ENCODE measurements at places on chromosomes 1 and 21.

DNA sequence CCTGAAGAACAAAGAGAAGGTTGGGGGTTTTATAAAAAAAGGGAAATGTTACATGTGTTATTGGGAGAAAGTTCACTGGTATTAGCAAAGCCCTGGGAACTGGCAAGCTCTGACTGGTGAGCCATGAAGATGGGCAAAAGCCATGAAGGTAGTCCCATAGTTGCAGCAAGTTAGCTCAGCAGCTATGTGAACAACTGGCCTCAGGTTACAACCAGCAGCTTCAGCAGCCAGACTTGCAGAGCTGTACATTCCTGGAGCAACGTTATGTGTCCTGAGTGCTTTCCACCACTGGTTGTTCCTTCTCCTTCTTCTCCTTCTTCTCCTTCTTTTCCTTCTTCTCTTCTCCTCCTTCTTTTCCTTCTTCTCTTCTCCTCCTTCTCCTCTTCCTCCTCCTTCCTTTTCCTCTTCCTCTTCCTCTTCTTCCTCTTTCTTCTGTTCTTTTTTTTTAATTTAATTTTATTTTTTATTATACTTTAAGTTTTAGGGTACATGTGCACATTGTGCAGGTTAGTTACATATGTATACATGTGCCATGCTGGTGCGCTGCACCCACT lies 56.1 kb upstream of the TLR5 start:
- DNase-seq = no peak

GRCh38 chr1:225855503-225856300 lies 26.5 kb downstream of the TMEM63A start:
- DNase-seq = no peak

DNA sequence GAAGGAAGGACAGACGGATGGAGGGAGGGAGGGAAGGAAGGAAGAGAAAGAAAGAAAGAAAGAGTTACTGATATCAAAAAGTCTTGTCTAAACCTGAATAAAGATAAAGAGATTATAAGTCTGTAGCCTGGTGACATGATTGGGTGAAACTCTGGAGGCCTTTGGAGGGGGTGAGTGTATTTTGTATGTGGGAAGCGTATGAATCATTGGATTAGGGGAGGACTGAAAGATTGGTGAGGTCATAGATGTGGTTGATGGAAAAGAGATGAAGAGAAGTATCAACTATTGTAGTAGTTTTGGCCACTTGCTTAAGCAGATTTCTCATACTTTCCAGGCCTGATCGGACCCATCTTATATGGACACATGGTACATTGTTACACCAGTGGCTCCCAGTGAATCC lies 11.5 kb upstream of the KCNJ6 start:
- no peak for DNase-seq

DNA sequence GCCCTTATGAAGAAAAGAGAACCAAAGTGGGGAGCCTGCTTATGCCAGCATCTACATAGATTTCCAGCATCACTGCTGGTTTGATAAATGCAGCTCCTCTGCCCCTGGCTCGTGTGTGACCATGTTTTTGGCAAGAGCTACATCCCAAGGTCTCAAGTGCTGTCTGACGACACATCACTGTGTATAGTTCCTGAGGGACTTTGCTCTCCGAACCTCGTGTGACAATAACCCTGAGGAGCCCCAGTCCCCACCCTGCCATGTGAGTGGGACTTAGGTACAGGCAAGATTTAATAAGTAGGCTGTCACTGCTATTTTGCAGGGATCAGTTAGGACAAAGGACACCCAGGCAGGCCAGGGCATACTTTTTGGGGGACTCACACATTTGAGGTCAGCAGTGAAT lies 28.8 kb upstream of the RERE start:
- DNase-seq = no peak

- DNase-seq = no peak
Observed at GRCh38 chr1:65476327-65476726, 55.9 kb downstream of the LEPR start.

- peak; percentile 48 for DNase-seq
Observed at GRCh38 chr1:174795806-174796205, 203.9 kb upstream of the CACYBP start.

DNA sequence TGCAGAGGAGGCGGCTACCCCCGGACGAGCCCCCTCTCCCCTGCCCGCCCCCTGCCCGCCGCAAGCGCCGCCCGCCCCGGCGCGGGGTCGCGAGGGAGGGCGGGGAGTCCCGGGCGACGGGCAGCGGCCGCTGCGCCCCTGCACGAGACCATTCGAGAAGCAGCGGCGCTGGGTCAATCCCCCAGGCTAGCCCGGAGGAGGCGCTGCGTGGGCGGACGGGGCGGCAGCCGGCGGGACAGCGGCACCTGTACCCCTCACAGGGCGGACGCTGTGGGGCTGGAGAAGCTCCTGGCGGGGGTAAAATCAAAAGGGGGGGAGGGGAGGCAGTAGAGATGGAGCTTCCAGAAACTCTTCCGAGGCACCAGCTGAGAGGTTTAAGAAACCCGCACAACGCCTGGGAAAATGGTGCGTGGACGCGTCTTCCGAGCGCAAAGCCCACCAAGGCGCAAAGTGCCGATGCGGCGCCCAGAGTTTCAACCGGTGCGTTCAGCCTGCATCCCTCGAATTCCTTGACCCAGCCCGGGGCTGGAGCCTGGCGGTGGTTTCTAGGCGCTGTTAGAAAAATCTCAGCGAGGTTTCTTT lies at the start of gene PLPPR5:
Gene PLPPR5 (minus strand): TSS at position 1 of the 582 bp plus-strand sequence. CDS start 190 bp downstream, outside the sequence.
- DNase-seq = no peak

DNA sequence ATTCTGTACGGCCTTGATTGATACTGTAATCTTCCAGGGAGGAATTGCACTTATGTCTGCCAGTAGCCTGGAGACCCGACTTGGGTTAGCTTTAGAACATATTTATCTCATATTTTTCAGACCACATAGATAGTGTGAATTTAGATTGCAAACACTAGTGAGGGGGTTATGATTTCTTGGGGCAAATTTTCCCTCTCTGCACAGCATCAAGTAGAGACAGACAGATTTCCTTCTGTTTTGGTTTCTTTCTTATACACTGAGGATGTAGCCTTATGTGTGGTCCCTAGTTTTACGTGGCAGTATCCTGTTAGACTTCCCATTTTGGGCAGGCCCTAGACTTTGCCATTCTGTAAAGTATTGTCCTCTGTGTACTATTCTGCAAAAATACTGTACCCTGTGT lies 29.0 kb downstream of the SOAT1 start:
- no peak for DNase-seq

GRCh38 chr1:15279576-15280230 lies 32.7 kb downstream of the FHAD1 start:
- DNase-seq = no peak

- no peak for DNase-seq
Observed at GRCh38 chr1:87591492-87591891, 262.8 kb downstream of the LMO4 start.

DNA sequence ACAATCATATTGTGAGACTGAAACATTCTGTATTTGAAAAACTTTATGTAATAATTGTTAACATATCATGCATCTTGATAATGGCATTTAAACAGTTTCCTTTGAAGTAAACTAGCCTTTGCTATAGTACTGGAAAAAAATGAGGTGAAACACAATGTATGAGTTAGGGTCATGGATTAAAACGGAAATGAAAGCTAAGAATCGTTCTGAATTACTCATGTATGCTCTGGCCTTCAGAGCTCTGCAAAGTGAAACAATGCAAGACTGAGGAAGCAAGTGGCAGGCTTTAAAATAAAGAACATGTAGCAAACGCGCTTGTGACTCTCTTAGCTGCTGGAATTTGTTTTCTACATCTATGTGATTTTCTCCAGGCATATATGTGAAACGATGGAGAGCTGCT lies 317.1 kb downstream of the DPYD start:
- peak; percentile 65 for DNase-seq

DNA sequence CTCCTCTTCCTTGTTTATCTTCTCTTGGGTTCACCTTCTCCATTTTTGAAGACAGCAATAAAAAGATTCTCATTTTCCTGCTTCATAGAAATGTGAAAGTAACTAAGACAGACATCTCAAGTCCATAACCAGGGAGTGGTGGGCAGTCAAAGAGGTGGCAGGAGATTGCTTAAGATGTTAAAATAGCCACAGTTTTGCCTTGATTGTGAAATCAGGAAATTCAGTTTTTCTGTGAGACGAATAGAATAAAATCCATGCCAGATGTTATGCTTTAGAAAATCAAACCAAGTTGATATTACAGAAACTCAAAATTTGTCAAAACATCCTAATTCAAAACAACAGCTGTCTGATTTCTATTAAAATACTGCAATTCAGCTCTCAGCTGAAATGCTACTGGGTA lies 57.2 kb downstream of the TNN start:
- DNase-seq = no peak

GRCh38 chr21:38830671-38831525 lies 25.2 kb downstream of the ETS2 start:
- DNase-seq = no peak

GRCh38 chr1:197413564-197413963 lies 145.5 kb downstream of the CRB1 start:
- no peak for DNase-seq

DNA sequence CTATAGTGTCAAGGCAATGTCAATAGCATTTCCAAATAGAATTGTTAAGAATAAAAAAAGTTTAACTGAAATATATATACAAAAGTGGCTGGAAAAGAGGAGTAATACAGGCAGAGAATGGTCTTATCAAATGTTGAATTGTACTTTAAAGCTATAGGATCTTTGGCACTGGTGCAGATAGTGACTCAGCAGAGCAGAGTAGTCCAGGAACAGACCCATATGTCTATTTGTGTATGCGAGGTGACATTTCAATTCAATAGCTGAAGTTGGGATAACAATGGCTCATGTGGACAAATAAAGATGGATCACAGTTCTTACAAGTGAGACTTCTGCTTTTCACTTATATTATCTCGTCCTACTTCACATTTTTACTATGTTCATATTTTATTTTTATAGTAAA lies 543.0 kb upstream of the B3GALT2 start:
- DNase-seq = peak; percentile 38

DNA sequence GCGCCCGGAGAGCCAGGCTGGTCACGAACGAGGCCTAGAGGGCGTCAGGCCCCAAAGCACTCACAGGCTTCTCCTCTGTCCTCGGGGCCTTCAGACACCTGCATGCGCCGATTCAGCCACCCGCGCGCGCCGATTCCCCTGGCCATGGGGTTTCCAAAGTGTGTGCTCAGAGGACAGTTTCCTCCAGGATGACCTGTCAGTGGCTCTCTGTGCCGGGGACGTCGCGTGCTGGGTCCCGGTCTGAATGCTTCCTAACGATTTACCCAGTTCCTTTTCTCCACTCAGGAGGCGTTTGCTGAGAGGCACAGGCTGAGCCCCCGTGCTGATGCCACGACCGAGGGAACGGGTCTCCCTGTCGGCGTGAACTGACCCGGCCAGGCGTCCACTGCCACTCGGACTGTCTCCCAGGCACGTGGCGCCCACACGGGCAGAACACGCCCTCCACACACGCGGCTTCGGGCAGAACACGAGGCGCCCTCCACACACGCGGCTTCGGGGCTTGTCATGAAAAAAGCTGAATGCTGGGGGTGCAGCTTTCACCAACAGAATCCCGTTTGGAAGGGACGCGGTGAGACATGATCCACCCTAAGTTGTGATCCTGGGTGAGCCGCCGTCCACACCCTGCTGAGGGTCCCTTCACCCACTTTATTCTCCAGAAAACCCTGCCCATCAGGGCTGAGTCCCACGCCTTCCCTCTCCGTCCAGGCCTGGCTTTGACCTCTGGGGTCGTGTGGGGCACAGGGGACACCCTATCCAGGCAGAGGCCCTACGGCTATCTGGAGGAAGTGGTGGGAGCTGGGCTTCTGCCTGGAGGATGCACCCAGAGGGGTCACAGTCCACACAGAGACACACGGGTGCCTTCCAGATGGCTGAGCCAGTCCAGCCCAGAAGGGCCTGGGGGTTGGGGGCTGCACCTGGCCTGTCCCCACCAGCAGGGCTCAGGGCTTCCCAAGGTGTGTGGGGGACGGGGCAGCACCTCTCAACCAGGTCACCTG lies 56.1 kb downstream of the COL6A1 start:
- no peak for DNase-seq

DNA sequence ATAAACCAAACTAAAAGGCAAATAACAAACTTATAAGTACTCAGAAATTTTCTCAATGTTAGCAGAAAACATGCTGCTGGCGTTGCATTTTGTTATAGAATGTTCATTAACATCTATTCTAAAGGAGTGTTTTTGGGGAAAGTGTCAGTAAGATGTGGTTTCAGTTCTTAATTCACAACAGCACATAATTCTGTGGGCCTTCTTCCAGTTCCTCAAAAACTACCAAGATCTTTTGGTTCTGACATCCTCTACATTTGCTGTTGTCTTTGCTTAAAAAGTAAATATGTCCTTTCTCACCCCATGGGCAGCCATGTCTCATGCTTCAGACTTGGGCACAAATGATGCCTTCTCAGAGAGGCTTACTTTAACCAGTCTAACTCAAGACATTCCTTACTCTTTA lies 152.5 kb downstream of the CDC7 start:
- DNase-seq = no peak

DNA sequence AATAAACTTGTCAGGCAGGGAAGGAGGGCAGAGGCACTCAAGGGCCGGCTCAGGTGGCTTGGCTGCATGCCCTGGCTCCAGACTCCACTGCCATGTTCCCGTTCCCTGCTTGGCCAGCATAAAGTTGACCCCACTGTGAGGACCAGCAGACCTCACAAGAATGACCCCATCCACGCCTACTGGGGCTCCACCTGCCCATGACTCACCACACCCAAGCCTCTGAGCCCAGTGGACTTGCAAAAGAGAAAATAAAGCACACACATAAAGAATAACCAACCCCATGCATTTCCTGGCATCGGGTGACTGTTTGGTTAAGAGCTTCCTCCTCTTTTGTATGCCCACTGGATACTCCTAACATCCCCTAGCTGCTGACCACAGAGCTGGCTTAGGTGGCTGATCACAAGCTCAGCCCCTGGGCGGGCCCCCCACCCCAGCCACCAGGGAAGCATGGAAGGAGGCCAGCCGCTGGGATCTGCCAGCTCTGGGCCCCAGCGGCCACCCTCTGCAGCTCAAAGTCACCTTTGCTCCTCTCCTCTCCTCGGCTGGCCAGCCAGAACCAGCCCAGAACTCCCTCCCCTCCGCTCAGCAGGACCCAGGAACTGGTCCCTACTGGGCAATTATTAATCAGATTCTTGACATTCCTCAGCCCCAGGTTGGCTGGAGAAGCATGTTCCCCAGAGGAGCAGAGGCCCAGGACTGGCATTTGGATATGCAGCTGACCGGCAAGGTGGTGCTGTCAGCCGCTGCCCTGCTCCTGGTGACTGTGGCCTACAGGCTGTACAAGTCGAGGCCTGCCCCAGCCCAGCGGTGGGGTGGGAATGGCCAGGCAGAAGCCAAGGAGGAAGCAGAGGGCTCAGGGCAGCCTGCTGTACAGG lies at the start of gene KLHDC7A:
Gene KLHDC7A (plus strand): TSS at position 616 of the 875 bp plus-strand sequence. CDS start 52 bp downstream, at position 668.
- no peak for DNase-seq

DNA sequence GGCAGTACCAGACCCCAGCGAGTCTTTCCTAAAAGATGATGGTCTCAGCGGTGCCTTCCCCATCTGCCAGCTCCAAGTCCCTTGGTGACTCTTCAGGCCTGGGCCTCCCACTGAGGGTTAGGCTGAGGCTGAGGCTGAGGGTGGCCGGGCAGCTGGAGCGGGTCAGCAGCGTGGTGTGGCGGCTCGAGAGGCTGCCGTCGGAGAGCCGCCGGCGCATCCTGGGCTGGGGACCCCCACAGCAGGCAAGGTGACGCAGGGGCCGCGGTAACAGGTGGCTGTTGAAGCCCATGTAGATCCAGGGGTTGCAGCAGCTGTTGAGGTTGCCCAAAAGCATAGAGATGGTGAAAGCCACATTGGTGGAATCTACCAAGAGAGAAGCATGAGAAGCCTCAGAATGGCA lies 7.0 kb downstream of the AVPR1B start:
- no peak for DNase-seq
